Muscle of leg (tissue), 16 donors: ENCODE measurements at places on chromosomes 6 and 20. TPM values are rescaled to one million over a fixed set of nuclear protein-coding genes. Genes with fewer than 3 reads are reported as not detected.

DNA sequence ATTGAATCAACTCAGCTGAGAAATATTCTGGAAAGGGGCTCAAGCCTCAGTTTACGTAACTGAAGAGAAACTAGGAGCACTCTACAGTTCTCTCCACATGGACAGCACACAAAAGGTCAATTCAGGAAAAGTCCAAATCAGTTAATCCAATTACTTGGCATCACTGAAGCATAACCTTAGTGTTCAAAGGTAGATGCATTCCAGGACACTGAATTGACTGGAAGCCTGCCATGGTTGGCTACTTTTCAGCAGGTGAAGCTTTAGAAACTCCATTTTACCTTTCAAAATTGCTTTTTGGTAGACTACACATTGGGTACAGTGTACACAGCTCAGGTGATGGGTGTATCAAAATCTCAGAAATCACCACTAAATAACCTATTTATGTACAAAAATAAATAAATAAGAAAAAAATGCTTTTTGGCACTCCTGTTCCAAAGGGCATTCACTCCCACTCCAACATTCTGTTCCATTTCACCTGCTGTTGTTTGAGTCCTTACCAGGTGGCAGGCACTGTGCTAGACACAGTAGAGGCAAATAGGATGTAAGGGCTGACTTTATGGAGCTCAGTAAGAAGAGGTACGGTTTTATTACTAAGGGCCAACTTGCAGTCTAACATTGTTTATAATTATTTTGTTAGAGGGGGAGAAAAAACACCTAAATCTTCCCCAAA is 153.4 kb downstream of the FAXC start:
- no peak overlapping the region for H3K27ac ChIP-seq
- DNase-seq: no peak
- H3K27me3 ChIP-seq: no peaks in the 10 kb centered on the region
- H3K4me3 ChIP-seq: no peak overlapping the region

MAS1 gene
- 0.09 TPM for total RNA-seq

DNA sequence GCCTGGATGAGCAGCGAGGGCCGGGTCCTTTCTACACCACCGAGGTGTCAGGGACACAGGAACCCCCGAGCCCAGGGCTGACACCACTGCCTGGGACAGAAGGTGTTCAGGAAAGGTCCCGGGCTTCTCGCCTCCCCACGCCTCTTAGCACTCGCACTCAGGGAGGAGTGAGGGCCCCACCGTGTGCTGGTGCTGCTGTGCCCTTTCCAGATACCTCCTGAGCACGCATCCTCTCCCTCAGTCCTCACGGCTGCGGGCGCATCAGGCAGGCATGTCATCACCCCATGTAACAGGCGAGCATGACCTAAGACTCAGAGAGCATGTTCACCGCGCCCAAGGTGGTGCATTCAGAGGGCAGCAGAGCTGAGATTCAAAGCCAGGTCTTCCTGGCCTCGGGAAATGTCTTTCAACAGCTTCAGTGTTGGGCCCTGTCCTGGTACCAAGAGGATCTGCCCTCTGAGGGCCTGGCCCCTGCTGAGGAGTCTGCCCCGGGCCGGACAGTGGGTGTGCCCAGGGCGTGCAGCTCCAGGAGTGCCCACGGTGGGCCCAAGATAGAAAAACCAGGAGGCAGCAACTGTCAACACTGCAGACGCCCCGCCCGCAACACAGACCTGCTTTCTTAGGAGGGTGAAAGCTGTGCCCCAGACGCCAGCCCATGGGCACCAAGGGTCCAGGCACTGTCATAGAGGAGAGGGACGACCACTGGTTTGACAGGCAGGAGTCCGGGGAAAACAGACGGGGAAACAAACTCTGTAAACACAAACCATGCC is 29.2 kb downstream of the TGM2 start:
- H3K27me3 ChIP-seq: no peaks in the 10 kb centered on the region
- peaks cover 14% of the 10 kb centered on the region for H3K4me1 ChIP-seq
- H3K27ac ChIP-seq: no peak overlapping the region
- no peak overlapping the region for H3K4me3 ChIP-seq
- DNase-seq: no peak
- H3K36me3 ChIP-seq: peaks cover 2% of the 10 kb centered on the region

SLC2A10 gene
- total RNA-seq: 18.9 TPM

UBE2J1 gene
- total RNA-seq: 28.3 TPM

ELOVL2 gene
- total RNA-seq: 1.5 TPM
